Suprapubic skin (tissue), 4 donors: ENCODE measurements at places on chromosomes 11 and 22. TPM values are rescaled to one million over a fixed set of nuclear protein-coding genes. Genes with fewer than 3 reads are reported as not detected.
A peak's percentile ranks its signal among the peaks of the same experiment; 100 is the strongest.

DNA sequence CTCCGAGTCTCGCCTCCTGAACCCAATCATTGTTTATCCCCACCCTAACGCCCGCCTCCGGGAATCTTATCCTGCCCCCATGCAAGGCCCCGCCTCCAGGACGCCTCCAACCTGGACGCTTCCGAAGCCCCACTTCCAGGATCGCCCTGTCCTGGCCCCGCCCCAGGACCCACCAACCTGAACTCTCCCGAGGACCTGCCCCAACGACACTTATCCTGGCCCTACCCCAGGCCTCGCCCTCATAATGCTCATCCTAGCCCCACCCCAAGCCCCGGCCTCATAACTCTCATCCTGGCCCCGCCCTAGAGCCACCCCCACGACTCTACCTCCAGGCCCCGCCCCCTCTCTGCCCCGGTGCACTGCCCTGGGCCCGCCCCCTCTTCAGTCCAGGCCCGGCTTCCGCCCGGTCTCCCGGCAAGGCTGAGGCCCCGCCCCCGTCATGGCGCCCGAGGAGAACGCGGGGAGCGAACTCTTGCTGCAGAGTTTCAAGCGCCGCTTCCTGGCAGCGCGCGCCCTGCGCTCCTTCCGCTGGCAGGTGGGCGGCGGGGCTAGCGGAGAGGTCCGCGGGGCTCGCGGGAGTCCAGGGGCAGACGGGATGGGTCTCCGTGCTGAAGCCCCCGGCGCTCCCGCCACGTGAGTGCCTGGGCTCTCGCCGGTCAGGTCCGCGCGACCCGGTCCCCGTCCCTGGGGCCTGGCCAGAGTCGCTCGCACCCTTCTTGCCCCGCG is 45.7 kb upstream of the DEFB108B start:
- peaks cover 8% of the 10 kb centered on the region for H3K4me1 ChIP-seq
- H3K27me3 ChIP-seq = no peaks in the 10 kb centered on the region
- no peaks in the 10 kb centered on the region for H3K36me3 ChIP-seq
- H3K4me3 ChIP-seq = peak overlapping the region; percentile 80

DNA sequence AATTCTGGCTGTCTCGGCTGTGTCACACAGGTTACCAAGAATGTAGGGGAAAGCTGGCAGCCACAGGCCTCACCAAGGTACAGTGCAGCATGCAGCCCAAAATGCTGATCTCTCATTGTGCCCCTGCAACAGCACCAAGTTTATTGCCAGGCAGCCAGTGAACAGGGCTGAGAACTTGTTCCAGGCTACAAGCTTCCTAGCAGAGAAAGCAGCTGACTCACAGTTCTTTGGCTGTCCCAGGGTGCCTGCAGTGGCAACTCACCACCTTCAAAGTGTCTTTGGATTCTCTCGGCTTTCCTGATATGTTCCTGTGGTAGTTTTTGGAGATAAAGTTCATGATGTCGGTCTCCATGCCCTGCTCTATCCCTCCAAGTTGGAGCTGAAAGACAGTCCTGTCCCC is 719.1 kb upstream of the ANO3 start:
- no peaks in the 10 kb centered on the region for H3K27me3 ChIP-seq
- H3K4me1 ChIP-seq = no peaks in the 10 kb centered on the region
- H3K4me3 ChIP-seq = no peak overlapping the region
- no peak overlapping the region for H3K27ac ChIP-seq

The UBQLN3 gene
- total RNA-seq = 0.56 TPM

GRCh38 chr22:27598792-27599191 is 202.8 kb downstream of the MN1 start:
- H3K4me1 ChIP-seq = no peaks in the 10 kb centered on the region
- no peak overlapping the region for H3K27ac ChIP-seq
- H3K4me3 ChIP-seq = no peak overlapping the region

The OR4A16 gene
- total RNA-seq = not detected

DNA sequence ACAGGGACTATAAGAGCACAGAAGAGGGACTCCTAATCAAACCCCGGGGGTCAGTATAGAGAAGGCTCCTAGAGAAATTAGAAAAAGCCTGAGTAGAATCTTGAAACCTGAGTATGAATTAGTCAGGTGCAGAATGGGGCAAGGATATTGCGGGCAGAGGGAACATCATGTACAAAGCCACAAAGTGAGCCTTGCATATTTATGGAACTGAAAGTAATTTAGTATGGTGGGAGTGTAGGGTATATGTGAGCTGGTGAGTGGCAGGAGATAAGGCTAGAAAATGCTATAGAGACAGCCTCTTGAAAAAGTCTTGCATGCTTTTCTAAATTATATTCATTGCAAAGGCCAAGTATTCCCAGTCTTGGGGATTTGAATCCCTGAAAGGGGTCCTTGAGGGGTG is 93.7 kb downstream of the STIM1 start:
- no peaks in the 10 kb centered on the region for H3K27me3 ChIP-seq
- no peak for DNase-seq
- H3K27ac ChIP-seq = no peak overlapping the region
- H3K36me3 ChIP-seq = no peaks in the 10 kb centered on the region
- peaks cover 60% of the 10 kb centered on the region for H3K4me1 ChIP-seq
- no peak overlapping the region for H3K4me3 ChIP-seq

The NTM gene
- 0.19 TPM for total RNA-seq

The TMEM138 gene
- 22.3 TPM for total RNA-seq

The NLRP6 gene
- 1.3 TPM for total RNA-seq

DNA sequence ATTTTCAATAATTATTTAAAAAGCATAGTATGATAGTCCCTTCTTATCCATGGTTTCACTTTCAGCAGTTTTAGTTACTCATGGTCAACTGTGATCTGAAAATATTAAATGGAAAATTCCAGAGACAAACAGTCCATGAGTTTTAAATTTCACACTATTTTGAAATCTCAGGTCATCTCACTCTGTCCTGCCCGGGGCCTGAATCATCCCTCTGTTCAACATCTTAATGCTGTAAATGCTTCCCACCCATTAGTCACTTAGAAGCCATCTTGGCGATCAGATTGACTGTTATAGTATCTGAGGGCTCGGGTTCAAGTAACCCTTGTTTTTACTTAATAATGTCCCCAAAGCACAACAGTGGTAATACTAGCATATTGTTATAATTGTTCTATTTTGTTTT is 1509.3 kb downstream of the FAM181B start:
- no peak overlapping the region for H3K4me3 ChIP-seq
- H3K27ac ChIP-seq = no peak overlapping the region
- H3K36me3 ChIP-seq = no peaks in the 10 kb centered on the region
- H3K27me3 ChIP-seq = no peaks in the 10 kb centered on the region

DNA sequence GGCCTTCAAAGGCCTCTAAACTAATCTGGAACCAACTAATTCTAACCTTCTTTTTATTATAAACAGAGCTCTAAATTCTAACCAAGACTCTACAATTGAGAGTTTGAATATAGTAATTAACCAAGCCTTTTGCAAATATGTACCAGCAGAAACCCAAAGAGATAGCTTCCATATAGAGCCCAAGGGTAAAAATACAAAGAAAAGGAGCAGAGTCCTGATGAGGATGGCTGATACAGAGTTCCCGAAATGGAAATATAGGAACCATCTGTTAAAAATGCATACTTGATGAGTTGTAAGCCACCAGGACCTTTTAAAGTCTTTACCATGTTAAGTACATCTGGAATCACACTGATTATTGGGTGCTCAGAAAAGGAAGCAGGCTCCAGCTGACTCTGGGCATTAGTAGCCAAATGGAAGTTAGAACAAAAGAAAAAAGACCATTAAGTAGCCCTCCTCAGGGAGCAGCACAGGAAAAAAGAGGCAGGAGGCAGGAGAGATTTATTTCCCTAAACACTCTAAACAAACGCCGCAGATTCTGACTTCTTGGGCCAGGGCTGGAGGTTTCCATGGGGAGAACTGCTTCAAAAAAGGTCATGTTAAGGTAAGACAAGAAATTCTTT is 463.1 kb upstream of the FAT3 start:
- H3K4me3 ChIP-seq = no peak overlapping the region
- H3K27ac ChIP-seq = no peak overlapping the region
- H3K4me1 ChIP-seq = no peaks in the 10 kb centered on the region
- no peaks in the 10 kb centered on the region for H3K36me3 ChIP-seq
- DNase-seq = no peak

GRCh38 chr22:17570851-17571631 is 7.7 kb downstream of the SLC25A18 start:
- H3K27ac ChIP-seq = peak overlapping the region; percentile 84
- peak; percentile 93 for DNase-seq
- no peaks in the 10 kb centered on the region for H3K27me3 ChIP-seq

- H3K36me3 ChIP-seq = no peaks in the 10 kb centered on the region
- no peak overlapping the region for H3K4me3 ChIP-seq
Measured at GRCh38 chr22:43867839-43868635, 5.7 kb upstream of the SULT4A1 start.

The NLRP14 gene
- total RNA-seq = not detected
